Bladder microvascular endothelial cell (primary cell): ENCODE measurements at places on chromosomes 13 and 19. TPM values are rescaled to one million over a fixed set of nuclear protein-coding genes. Genes with fewer than 3 reads are reported as not detected.

PRR22 gene
- 0.13 and 0.32 TPM in 2 replicates for total RNA-seq

TMEM221 gene
- not detected in 2 replicates for total RNA-seq

CRB3 gene
- not detected in 2 replicates for total RNA-seq

VAV1 gene
- not detected in 2 replicates for total RNA-seq

CGB8 gene
- total RNA-seq = not detected in 2 replicates

ZNF575 gene
- 0.06 and 0.16 TPM in 2 replicates for total RNA-seq

FAM83E gene
- 0.49 and 0.94 TPM in 2 replicates for total RNA-seq

SGCG gene
- 0.16 TPM in 1 of 2 replicates, not detected in the other for total RNA-seq

ZNF547 gene
- total RNA-seq = 2.4 and 4.3 TPM in 2 replicates

ZNF560 gene
- 0.06 and 0.49 TPM in 2 replicates for total RNA-seq

UHRF1 gene
- total RNA-seq = 43.7 and 54.9 TPM in 2 replicates

GAPDHS gene
- total RNA-seq = not detected in 2 replicates

ZNF134 gene
- total RNA-seq = 11.3 and 16.2 TPM in 2 replicates

NLRP11 gene
- total RNA-seq = 0.06 TPM in 1 of 2 replicates, not detected in the other

SLC7A10 gene
- not detected in 2 replicates for total RNA-seq

LILRB3 gene
- total RNA-seq = not detected in 2 replicates

REX1BD gene
- total RNA-seq = 65.0 and 66.7 TPM in 2 replicates

PCDH8 gene
- not detected in 2 replicates for total RNA-seq

C1QTNF9 gene
- 0.06 and 0.97 TPM in 2 replicates for total RNA-seq

SLC8A2 gene
- total RNA-seq = not detected in 2 replicates

TLE2 gene
- 13.4 and 32.9 TPM in 2 replicates for total RNA-seq

NXNL1 gene
- not detected in 2 replicates for total RNA-seq

NCR1 gene
- total RNA-seq = not detected in 2 replicates

RASGRP4 gene
- not detected in 2 replicates for total RNA-seq

F2RL3 gene
- total RNA-seq = 3.4 and 7.0 TPM in 2 replicates

PRKCG gene
- total RNA-seq = not detected in 2 replicates
